ENCODE measurements at places on chromosomes 16 and 17. TPM values are rescaled to one million over a fixed set of nuclear protein-coding genes. Genes with fewer than 3 reads are reported as not detected.

CHAD gene
- not detected for total RNA-seq

SPSB3 gene
- total RNA-seq, result 38.0 TPM

CEP112 gene
- 4.2 TPM for total RNA-seq

PERCC1 gene
- not detected for total RNA-seq

MYO15A gene
- total RNA-seq, result 0.23 TPM

DNA sequence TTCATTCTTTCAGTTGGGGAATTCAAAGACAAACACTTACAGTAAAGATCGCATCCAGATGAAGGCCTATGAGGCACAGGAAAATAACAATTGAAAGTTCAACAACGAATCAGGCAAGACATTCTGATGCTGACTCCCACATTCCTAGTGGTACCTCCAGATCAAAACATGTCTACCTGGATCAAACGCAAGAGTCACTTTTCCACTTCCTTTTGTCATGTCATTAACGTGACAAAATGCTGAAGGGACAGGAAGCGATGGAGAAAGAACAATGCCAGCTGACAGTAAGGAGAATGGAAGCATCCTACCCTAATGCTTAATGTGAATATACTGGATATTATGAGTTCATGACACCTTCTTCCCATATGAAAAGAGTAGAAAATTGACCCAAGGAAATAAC lies 365.4 kb upstream of the CDH11 start:
- H3K27ac ChIP-seq, result no peak overlapping the region
- no peak overlapping the region for H3K4me3 ChIP-seq
- no peaks in the 10 kb centered on the region for H3K36me3 ChIP-seq

DNA sequence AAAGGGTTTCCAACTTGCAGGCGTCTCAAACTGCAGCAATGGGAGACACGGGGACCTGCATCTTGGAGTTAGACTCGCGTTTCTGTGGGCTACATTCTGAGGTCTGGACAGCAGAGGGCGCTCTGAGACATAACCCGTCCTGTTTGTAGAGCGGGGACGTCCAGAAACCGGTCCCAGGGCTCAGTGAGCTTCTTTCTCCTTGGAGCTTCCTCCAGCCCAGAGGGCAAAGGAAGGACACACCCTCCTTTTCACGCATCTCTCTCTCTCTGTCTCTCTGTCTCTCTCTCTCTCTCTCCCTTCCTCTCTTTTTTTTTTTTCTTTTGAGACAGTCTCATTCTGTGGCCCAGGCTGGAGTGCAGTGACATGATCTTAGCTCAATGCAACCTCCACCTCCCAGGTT lies 19.8 kb downstream of the COX4I1 start:
- H3K36me3 ChIP-seq, result no peaks in the 10 kb centered on the region
- H3K27me3 ChIP-seq, result peaks cover 3% of the 10 kb centered on the region
- DNase-seq, result peak; percentile 89
- H3K4me3 ChIP-seq, result no peak overlapping the region

DNA sequence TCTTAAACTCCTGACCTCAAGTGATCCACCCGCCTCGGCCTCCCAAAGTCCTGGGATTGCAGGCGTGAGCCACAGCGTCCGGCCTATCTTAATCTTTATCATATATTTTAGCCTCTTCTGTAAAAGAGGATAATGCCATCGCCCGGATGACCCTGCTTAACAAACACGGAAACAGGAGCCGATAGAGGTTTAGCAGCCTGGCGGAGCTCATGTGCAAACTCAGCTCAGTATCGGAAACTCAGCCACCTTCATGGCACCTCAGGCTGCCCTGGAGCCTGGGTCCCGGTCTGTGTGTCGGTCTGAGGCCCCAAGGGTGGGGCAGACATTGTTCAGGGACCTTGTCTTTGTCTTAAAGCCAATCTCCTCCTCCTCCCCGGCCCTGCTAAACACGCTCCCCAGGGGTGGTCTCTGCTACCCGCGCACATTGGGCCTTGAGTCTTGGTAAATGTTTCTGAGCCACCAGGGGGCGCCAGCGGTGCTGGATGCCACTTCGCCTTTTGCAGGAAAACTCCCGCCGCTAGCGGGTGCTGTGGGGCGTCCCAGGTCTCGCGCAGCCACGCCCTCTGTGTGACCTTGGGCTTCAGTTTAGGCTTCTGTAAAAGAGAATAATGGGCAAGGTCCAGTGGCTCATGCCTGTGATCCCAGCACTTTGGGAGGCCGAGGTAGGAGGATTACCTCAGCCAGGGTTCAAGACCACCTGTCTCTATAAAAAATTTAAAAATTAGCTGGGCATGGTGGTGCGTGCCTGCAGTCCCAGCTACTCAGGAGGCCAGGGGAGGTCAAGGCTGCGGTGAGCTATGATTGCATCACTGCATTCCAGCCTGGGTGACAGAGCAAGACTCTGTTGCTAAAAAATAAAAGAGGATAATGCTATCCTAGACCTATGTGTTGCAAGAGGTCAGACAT lies 2.7 kb downstream of the CETP start:
- H3K27ac ChIP-seq, result no peak overlapping the region
- peaks cover 20% of the 10 kb centered on the region for H3K4me1 ChIP-seq
- peak; percentile 96 for DNase-seq
- no peaks in the 10 kb centered on the region for H3K36me3 ChIP-seq
- no peak overlapping the region for H3K4me3 ChIP-seq

DNA sequence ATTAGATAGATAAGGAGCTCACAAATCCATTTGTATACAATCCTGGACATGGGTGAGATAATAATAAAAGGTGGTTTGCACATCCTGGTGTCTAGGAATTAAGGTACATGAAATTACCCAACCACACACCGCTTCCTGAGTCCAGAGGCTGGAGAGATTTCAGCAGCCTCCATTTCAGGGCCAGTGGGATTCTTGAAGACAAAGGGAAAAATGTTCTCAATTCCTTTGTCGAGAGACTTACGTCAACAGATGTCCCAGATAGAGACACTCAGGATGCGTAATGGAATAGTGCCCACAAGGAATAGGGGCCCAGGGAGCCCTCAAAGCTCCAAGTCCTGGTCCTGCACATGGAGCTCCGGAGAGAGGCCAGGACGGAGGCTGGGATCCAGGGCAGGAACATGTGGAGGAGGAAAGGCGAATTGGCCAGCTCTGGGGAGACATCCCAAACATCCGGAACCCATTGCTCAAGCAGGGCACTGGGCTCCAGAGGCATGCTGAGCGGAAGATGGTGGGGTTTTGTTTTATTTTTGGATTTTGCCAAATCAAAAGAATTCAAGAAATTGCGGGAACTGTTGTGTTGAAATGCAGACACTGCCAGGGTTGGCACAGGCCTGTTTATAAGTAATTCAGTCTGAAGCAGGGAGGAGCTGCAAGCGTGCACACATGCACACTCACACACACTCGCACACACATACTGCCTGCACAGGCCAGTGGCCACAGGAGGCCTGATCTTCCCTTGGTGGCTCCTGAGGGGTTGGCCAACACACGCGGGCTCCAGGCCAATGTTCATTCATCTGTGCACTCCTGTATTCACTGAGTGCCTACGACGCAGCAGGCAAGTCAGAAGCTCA lies 97.2 kb downstream of the NOG start:
- DNase-seq, result no peak
- no peaks in the 10 kb centered on the region for H3K4me1 ChIP-seq
- no peak overlapping the region for H3K27ac ChIP-seq
- no peak overlapping the region for H3K4me3 ChIP-seq
- H3K27me3 ChIP-seq, result peaks cover 26% of the 10 kb centered on the region

- no peak for DNase-seq
- H3K27me3 ChIP-seq, result peaks cover 6% of the 10 kb centered on the region
- H3K4me1 ChIP-seq, result no peaks in the 10 kb centered on the region
- H3K36me3 ChIP-seq, result no peaks in the 10 kb centered on the region
- H3K27ac ChIP-seq, result no peak overlapping the region
Observed at GRCh38 chr17:44602970-44603369, 45.7 kb downstream of the FZD2 start.

GRCh38 chr16:3155181-3155580 lies 20.4 kb downstream of the ZNF213 start:
- H3K27ac ChIP-seq, result no peak overlapping the region
- no peak for DNase-seq
- H3K27me3 ChIP-seq, result peaks cover 53% of the 10 kb centered on the region
- H3K36me3 ChIP-seq, result peaks cover 11% of the 10 kb centered on the region
- no peak overlapping the region for H3K4me3 ChIP-seq
- peaks cover 50% of the 10 kb centered on the region for H3K4me1 ChIP-seq

DNA sequence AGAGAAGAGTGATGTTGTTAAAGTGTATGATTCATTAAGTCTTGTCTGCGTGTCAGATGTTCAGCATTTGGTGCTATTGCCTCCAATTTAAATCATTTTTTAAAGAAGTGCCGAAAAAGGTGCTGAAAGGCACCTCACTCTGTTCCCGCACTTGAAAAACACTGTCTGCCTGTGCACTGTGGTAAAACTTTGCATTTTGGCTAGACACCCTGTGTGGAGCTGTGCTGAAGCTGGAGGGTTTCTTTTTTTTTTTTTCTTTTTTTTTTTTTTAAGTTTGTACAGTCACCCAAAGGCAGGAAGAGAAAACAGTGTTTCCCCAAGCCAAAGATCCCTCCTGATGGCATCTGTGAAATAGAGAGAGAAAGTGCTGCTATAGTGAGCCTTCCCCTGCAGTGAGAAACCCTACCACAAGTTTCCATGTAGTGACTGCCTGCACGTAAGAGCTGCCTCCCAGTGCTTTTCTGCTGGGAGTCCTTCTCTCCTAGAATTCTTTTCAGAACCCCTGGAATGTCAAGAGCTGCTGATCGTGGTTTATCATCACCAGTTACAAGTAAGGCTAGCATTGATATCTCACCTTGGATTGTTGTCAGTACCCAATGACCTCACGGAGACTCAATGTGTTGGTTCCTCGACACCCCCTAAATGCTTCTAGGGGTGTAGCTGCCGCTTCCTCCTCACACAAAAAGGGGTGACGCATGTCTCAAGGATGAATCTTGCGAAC lies 116.0 kb upstream of the SOX9 start:
- H3K4me3 ChIP-seq, result no peak overlapping the region

DNA sequence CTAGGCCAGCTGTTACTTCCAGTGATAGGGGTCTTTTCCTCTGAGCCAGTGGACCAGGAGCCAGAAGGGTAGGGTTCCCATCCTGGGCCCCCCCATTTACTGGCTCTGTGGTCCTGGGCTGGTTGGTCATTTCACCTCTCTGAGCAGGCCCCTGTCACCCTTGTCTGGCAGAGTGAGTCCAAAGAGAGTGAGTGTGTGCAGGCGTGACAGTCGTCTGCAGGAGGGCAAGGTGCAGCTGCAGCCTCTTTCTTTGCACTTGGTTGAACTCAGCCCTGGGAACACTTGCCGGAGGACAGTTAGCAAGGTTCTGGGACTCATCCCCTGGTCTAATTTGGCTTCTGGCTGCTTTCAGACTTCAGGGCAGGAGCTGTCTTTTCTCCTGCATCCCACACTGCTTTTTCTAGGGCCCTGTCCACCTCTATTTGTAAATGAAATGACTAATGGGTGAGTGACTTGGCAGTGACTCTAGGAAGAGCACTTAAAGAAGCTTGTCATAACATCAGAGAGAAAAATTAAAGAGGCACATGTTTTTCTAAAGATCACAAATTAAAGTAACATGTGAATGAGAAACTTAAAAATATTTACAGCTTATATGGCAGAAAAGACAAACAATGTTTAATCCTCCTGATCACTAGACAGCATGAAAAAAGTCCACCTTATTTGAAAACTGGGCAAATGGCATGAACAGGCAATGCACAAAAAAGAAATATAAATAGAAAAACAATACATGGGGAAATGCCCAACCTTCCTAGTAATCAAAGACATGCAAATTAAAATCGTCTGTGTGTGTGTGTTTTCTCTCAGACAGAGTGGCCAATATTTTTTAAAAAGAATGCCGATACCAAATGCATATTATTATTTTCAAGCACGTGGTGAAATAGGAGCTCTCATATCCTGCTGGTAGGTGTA lies 137.5 kb downstream of the NTN1 start:
- H3K4me1 ChIP-seq, result no peaks in the 10 kb centered on the region
- no peaks in the 10 kb centered on the region for H3K27me3 ChIP-seq
- no peaks in the 10 kb centered on the region for H3K36me3 ChIP-seq
- no peak for DNase-seq

DNA sequence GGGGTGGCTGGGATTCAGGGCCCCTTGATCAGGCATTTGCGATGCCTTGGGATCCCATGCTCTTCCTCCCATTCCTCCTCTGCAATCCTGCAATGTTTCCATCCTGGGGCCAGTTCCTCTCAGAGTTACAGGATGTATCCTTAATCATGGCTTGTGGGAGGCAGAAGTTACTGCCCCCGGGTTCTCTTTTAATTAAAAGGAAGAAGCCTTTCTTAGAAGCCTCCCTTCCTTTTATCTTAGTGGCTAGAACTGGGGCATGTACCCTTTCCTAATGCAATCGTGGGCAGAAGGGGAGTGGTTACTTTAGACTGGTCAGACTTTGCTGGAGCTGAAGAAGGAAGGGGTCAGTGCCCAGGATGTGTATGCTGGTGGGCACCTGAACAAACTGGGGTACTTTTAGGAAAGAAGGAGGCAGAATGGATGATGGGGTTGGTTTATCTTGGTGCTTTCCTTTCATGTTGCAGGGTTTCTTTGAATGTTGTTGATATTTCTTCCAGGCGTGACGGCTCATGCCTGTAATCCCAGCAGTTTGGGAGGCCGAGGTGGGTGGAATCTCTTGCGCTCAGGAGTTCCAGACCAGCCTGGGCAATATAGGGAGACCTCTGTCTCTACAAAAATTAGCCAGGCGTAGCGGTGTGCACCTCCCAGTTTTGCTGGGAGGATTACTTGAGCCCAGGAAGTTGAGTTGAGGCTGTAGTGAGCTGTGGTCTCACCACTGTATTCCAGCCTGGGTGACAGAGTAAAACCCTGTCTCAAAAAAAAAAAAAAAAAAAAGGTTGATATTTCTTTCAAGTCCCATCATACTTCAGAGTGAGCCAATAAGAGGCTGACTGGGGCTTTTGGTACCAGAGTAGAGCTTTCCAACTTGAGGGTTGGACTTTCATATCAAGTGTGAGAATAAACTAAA lies 13.2 kb upstream of the SPN start:
- no peak for DNase-seq
- no peaks in the 10 kb centered on the region for H3K27me3 ChIP-seq
- peaks cover 26% of the 10 kb centered on the region for H3K4me1 ChIP-seq
- no peak overlapping the region for H3K27ac ChIP-seq
- H3K4me3 ChIP-seq, result no peak overlapping the region
- no peaks in the 10 kb centered on the region for H3K36me3 ChIP-seq

GRCh38 chr16:59864981-59865666 lies 1131.0 kb upstream of the GOT2 start:
- DNase-seq, result no peak
- H3K4me3 ChIP-seq, result no peak overlapping the region
